Esophagus squamous epithelium (tissue), 5 donors: ENCODE measurements at places on chromosomes 11 and 22. TPM values are rescaled to one million over a fixed set of nuclear protein-coding genes. Genes with fewer than 3 reads are reported as not detected.

GRCh38 chr22:36385491-36386350 lies 2.0 kb downstream of the MYH9 start:
- no peak for DNase-seq
- peaks cover 68% of the 10 kb centered on the region for H3K4me1 ChIP-seq
- peak overlapping the region; percentile 100 for H3K27ac ChIP-seq

DNA sequence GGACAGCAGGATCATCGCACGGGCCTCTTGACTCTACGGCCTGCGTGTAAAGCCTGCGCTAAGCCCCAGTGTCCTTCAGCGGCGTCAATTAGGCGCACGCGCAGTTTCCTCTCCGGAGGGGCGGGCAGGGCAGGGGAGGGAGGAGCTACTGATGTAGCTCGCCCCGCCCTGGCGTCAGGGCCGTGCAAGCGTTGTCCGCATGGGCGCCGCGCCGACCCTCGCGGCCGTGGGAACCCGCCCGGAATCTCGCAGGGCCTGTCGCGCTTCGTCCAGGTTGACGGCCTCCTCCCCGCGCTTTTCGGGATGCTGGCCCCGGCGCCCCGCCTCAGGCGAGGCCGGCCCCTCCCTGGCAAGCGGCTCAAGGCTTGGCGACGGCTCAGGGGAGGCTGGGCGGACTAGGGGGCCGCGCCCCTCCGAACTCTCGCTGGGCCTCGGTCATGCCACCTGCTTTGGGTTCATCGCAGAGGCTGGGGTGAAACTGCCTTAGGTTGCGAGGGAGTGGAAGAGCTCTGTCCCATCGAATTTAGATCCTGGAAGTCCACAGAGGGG lies 61.1 kb downstream of the ST3GAL4 start:
- peak overlapping the region; percentile 63 for H3K4me3 ChIP-seq
- H3K27ac ChIP-seq, result peak overlapping the region; percentile 68
- H3K4me1 ChIP-seq, result peaks cover 33% of the 10 kb centered on the region

- DNase-seq, result no peak
- no peaks in the 10 kb centered on the region for H3K36me3 ChIP-seq
- no peaks in the 10 kb centered on the region for H3K4me1 ChIP-seq
- H3K27me3 ChIP-seq, result no peaks in the 10 kb centered on the region
- H3K27ac ChIP-seq, result no peak overlapping the region
Measured at GRCh38 chr11:30348035-30348434, 25.1 kb downstream of the ARL14EP start.

- H3K27me3 ChIP-seq, result peaks cover 81% of the 10 kb centered on the region
- H3K4me1 ChIP-seq, result peaks cover 4% of the 10 kb centered on the region
- no peak overlapping the region for H3K27ac ChIP-seq
- no peak for DNase-seq
- no peak overlapping the region for H3K4me3 ChIP-seq
Measured at GRCh38 chr11:2151500-2152257, 9.3 kb downstream of the INS start.

DNA sequence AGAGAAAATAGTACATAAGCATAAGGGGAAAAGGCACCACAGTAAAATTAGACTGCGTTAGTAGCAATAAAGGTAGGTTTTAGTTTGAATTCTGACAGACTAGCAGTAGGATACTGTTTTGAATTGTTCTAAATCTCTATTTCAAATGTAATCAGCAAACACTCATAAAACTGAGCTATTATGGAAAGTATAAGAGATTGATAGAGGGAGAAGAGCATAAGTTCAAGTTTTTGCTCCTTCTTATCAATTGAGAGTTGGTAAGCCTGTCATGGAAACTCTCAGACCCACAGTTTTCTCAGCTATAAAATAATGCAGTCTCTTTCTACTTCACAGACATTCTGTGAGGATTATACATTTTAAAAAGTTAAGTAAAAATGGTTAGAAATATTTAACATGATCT lies 840.2 kb upstream of the CNTN5 start:
- no peaks in the 10 kb centered on the region for H3K27me3 ChIP-seq
- H3K27ac ChIP-seq, result no peak overlapping the region
- H3K36me3 ChIP-seq, result no peaks in the 10 kb centered on the region
- H3K4me1 ChIP-seq, result no peaks in the 10 kb centered on the region
- no peak overlapping the region for H3K4me3 ChIP-seq

Gene IL10RA
- total RNA-seq, result 21.2 TPM
